ENCODE measurements at places on chromosomes 1 and 21. TPM values are rescaled to one million over a fixed set of nuclear protein-coding genes. Genes with fewer than 3 reads are reported as not detected.

GRCh38 chr1:22443332-22443731, 8.3 kb upstream of the ZBTB40 start:
- H3K4me3 ChIP-seq: no peak overlapping the region
- H3K4me1 ChIP-seq: peaks cover 32% of the 10 kb centered on the region
- no peak overlapping the region for H3K27ac ChIP-seq
- no peak for DNase-seq
- H3K36me3 ChIP-seq: peaks cover 17% of the 10 kb centered on the region
- H3K27me3 ChIP-seq: peaks cover 3% of the 10 kb centered on the region

DNA sequence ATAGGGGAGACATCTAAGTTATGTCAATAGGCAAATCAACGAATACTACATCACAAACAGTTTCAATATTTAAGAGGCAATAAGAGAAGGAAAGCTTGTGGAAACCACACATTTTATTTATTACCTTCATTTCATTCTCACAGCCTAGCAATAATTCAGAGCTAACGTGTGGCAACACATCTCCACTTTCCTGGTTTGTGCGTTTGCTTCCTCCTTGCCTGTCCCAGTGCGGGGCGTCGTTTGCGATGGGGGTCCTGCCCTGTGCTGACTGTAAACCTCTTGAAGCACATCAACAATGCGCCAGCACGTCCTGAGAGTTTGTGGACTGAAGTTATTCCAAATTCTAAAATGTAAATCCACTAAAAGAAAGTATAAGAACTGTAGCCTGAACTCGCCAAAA, 14.4 kb upstream of the VPS26C start:
- H3K4me1 ChIP-seq: no peaks in the 10 kb centered on the region
- DNase-seq: no peak
- H3K4me3 ChIP-seq: no peak overlapping the region
- no peak overlapping the region for H3K27ac ChIP-seq

PIK3R3 gene
- 8.0 TPM for total RNA-seq

GFI1 gene
- total RNA-seq: 0.25 TPM

DNA sequence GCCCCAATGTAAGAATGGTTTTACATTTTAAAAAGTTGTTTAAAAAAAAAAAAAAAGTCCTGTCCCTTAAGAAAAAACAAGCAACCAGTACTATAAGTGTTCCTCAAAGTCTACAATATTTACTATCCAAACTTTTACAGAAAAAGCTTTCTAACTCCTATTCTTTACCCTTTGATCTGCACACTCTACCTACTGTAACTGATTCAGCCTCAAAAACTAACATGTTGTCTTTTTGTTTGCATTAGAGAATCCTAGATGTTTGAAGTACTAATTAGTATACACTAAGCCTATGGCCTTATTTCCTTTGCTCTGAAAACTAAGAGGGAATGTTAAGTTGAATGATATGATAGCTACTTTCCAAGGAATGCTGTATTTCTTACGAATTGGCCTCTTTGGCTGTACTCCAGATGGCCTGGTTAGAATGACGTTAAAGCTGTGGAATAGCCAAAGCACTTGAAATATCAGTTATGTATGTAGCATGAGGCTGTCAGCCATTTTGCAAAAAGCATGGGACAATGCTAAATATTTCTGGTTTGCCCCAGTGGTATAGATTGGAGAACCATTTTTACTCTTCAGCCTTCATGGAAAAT, 234.8 kb downstream of the GPR52 start:
- H3K4me3 ChIP-seq: no peak overlapping the region
- no peak for DNase-seq
- no peak overlapping the region for H3K27ac ChIP-seq
- peaks cover 7% of the 10 kb centered on the region for H3K36me3 ChIP-seq
- peaks cover 7% of the 10 kb centered on the region for H3K4me1 ChIP-seq

Data from HFFc6 (cell line).